Stimulated activated CD8-positive, alpha-beta memory T cell treated with anti-CD3 and anti-CD28 coated beads, Interleukin-7, amount 100 ng/mL, for 48 hours (primary cell): ENCODE measurements at places on chromosomes 16 and 17.

DNA sequence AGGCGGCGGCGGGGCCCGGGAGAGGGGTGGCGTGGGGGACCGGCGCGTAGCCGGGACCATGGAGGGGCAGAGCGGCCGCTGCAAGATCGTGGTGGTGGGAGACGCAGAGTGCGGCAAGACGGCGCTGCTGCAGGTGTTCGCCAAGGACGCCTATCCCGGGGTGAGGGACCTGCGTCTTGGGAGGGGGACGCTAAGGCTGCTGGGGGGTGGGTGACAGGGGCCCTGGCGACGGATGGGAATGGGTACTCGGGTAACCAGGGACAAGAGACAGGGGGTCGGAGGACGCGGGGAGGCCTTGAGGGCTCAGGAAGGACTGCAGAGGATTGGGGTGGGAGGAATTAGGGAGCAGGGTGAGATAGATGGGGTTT lies 243 bp downstream of the RND2 start:
- no peak for DNase-seq

- peak; percentile 70 for DNase-seq
These were observed 6.7 kb downstream of the HS3ST3A1 start for GRCh38 chr17:13594762-13595598.

DNA sequence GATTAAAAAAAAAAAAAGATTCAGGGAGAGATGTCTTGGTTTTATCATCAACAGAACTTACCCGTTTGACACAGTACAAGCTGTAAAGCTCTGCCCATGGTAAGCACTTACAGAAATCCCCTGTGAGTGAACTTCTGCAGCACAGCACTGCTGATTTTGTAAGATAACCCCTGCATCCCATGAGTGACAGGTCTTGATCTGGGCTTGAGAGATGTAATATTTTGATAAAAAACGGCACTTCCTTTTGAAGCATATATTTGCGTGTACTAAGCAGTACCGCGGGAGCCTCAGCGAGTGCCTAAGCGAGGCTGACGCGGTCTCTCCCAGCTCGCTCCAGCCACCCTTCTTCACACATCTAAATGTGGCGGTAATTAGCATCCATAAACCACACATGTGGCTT lies 50.5 kb downstream of the IKZF3 start:
- peak; percentile 33 for DNase-seq

- no peak for DNase-seq
These were observed 499.1 kb downstream of the KCNJ2 start for GRCh38 chr17:70668276-70668937.

DNA sequence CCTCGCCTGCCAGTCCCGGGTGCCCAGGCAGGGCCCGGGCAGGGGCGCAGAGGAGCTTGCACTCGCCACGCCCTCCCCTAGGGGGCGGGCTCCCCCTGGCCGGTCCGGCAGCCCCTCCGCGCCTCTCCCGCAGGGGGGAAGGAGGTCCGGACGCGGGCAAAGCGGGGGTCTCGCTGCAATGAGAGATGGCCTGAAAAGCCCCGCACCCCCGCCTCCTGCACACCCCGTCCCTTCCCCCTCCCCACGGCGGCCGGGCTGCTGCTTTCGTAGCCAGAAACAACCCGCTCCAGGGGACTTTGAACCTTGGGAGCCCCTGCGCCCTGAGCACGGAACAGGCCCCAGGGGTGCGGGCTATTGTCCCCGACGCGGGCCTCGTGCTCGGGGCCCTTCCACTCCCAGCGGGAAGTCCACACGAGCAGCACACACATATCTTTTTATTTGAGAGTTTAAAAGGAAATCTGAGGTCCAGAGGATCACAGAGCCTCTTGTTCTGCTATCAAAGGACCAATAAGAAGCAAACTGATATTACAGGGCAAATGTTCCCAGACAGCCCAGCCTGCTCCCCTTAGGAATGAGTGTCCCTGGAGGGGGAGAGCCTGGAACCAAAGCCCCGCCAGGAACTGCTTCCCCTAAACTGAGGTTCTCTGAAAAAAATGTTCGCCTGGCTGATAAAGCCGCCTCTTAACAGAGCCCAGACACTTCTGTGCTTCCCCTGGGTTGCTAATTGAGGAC lies 5.8 kb upstream of the CBX4 start:
- DNase-seq = no peak

- DNase-seq = no peak
These were observed 71.1 kb upstream of the TMEM97 start for GRCh38 chr17:28247671-28248555.

- no peak for DNase-seq
These were observed 3.5 kb upstream of the CD68 start for GRCh38 chr17:7575959-7576358.

- peak; percentile 80 for DNase-seq
These were observed at the start of gene TSPOAP1 for GRCh38 chr17:58328195-58329034. Gene TSPOAP1 (minus strand): TSS chr17:58328795. CDS start chr17:58327920, 875 bp downstream.

DNA sequence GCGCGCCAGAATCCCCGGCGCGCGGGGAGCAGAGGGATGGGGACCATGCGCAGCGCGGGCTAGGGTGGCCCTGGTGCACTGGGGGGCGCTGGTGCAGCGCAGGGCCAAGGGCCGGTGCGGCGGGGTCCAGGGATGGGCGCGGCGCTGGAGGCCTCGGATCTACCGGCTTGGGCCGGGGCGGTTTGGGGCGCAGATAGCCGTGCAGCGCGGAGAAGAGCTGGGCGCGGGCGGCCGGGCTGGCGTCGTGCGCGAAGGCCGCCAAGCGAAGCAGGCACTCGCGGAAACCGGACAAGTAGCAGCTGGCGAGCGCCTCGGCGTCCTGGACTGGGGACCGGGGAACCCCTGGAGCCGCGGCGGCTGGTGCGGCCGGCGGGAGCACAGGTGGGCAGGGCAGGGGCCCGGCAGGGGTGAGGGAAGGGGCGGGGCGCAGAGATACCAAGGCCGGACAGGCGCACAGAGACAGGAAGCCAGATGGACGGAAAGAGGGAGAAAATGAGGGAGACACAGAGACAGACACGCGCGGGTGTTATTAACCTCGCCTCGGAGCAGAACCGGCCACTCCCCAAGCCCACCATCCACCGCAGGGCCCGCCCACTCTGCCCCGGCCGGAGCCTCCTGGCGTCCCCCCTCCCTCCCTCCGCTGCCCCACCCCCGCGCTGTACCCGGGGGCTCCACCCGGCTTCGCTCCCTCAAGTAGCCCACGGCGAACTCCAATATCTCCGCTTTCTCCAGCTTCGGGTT lies 2.1 kb downstream of the HES7 start:
- DNase-seq = no peak

DNA sequence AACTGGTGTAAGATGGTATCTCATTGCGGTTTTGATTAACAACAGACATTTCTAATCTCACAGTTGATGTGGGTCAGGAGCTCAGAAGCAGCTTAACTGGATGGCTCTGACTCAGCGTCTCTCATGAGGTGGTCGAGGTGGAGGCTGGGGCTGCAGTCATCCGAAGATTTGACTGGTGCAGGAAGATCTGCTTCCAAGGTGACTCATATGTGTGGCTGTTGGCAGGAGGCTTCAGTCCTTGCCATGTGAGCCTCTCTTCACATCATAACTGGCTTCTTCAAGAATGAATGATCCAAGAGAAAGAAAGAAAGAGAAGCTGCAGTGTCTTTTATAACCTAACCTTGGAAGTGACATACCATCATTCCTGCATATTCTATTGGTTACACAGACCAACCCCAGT lies 376.1 kb downstream of the SEC14L1 start:
- no peak for DNase-seq

GRCh38 chr17:21756856-21757619 lies 64.7 kb downstream of the KCNJ18 start:
- no peak for DNase-seq

DNA sequence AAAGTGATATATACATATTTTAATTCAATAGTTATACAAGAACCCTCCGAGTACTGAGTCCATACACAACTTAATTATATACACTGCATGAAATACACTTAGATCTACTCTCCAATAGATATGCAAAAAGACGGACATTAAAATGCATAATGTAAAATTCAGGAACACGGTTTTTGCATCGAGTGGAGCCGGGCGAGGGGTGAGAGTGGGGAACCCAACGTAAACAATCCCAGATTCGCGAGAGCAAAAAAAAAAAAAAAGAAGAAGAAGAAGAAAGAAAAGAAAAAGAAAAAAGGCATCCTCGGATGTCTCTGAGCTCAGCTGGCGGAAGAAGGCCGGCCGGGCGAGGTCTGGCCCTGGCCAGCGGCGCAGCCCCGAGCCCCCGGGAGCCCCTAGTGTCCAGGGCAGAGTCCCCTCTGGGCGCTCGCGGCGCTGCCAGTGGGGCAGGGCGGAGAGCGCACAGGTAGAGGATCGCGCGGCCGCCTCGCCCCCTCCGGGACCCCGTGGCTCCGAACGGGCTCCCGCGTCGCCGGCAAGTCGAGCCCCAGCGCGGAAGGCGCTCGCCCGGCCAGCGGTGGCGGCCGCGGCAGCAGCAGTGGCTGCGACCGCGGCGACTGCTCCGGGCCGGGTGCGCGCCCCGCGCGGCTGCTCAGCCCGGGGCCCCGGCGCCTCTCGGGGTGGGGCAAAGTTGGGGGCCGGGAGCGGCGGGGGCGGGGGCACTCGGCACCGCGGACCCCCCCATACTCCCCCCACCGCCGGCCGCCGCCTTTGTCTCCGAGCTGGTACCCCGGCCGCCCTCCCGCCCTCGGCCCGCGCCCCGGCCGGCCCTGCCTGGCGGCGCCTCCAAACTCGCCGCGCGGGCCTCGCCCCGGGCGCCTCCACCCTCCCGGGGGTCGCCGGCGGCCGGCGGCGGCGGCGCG lies 9.6 kb upstream of the ZFHX3 start:
- DNase-seq = no peak

DNA sequence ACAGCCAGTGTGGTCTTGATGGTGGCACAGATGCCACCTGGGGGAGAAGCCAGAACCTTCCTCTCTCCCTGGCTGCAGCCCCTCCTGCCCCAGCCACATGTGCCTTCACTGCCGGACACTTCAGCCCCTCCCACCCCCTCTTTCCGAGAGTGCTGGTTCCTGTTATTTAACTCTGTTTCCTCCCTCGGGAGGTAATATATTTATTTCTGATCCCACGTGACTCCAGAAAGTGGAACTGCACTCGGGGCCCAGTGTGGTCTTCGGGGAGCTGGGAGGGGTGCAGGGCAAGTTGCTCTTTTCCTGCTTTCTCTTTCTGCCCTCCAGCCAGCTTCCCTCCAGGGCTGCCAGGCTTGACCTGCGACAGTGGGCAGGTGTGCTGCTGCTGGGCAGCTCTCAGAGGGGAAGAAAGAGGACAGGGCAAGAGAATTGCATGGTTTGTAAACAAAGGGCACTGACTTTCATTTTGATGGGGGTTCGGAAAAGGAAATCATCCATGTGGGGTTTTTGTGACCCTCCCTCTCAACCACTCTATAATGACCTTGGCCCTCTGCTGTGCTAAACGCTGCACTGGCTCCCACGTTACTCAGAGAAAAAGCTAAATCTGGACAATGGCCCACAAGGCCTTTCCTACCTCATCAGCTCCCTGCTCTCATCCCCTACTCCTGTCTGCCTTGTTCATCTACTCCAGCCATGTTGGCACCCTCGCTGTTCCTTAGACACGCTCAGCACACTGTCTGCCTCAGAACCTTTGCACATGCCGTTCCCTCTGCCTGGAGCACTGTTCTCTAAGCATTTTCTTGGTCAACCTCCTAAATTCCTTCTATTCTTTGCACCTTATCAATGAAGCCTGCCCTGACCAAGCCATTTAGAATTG lies 8.2 kb upstream of the CIITA start:
- DNase-seq = no peak

DNA sequence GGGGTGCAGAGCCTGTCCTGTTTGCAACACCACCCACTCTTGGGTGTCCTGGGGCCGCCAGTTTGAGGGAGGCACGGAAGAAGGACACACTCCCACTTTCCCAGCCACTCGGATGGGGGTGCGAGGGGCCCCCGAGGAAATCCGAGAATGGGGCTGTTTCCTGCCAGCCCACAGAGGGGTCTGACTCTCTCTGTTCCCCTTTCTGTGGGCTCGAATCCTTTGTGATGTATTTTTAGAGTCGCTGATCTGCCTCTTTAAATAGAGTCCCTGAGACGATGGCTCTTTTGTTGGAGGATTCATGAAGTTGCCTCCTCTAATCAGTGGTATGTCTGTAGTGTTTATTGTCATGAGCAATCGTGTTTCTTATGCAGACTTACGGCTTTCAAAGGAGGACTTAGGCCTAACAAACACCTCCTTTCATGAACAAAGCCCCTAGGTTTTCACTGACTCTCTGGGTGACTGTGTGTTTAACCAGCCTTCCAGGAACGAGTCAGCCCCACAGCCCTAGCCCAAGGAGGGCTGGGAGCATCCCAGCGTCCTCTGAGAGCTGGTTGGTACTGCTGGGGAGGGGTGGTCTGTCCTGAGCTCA lies 29.1 kb downstream of the CIBAR2 start:
- DNase-seq = no peak

GRCh38 chr16:4942481-4942880 lies 5.5 kb upstream of the PPL start:
- no peak for DNase-seq

DNA sequence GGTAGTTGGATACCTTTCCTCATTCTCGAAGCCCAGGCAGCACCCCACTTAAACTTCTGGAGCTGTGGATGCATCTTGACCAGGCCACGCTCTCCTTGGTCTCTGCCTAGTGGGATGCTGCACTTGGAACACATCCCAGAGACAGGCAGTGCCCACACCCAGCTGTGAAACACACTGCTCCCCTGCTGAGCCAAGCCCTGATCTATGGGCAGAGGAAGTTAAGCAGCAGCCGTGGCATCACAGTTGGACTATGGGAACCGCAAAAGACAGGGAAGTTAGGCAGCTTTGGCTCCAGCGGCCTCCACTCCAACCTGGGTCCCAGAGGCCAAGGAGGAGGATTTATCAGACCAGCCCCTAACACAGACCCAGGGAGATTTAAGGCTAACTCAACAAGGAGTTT lies 284.8 kb upstream of the CCL2 start:
- no peak for DNase-seq

GRCh38 chr17:17472333-17472920 lies 4.4 kb upstream of the MED9 start:
- DNase-seq = no peak

DNA sequence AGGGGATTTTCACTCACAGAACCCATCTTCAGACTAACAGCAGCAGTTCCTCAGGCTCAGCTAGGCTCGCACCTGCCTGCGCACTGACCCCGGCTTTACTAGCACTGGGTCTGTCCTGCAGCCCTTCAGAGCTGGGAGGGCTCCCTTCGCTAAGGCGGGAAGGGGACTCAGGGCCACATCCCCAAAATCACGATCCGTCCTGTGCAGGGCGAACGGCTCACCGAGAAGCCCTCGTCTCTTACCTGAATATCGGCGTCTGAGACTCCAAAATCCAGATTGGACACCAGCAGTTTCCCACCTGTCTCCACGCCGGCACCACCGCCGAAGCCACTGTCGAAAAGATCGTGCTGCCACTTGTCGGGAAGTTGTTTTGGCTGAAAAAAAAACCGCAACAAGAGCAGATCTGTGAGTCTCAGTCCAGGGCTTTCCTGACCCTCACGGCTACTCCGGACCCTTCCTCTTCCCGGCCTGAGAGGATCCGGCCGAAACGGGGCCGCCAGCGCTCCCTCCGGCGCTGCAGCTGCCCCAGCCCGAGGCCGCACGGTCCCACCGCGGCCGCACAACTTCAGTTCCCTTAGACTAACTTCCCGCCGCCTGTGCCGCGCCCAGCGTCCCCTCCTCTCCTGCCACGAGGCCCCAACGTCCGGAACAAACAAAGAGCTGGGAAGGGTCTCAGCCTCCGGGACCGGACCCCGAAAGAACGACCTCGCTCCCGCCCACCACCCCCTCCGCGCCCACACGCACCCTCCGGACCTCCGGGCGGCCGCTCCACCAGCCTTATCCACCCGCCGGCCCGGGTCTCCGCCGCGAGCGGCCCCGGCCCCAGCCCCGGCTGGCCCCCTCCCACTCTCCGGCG lies 711 bp downstream of the ALYREF start:
- no peak for DNase-seq
